ENCODE measurements at places on chromosomes 6 and 20.

DNA sequence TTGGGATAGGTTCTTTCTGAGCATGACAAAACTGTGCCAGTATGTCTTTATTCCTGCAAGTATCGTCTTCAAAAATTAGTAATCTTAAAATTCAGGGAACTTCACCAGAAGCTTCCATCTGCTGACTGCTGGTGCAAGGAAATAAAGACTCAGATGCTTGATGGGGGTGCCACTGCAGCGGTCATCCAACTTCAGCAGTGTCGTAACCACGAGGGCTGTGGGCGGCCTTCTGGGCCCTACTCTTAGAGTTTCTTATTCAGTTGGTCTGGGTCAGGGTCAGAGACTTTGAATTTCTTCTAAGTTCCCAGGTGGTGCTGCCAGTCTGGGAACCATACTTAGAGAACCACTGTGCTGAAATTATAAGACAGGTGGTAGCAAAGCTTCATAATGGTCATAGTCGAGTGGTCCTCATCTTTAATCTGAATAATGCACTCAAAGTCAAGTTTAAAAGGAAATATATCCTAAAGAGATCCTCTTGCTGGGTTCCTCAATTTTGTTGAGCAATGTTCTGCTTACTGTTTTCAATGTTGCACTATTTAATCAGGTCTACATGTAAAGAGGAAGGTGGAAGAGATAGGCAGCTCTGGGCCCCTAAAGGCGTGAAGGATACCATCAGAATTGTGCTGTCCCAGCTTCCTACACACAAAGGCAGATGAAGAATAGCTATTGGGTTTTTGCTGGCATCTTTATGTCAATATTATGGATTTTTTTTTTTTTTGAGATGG is 165.4 kb upstream of the GMDS start:
- no peak for DNase-seq

- no peak for DNase-seq
Measured at GRCh38 chr20:60255866-60256265, 297.6 kb downstream of the CDH26 start.

DNA sequence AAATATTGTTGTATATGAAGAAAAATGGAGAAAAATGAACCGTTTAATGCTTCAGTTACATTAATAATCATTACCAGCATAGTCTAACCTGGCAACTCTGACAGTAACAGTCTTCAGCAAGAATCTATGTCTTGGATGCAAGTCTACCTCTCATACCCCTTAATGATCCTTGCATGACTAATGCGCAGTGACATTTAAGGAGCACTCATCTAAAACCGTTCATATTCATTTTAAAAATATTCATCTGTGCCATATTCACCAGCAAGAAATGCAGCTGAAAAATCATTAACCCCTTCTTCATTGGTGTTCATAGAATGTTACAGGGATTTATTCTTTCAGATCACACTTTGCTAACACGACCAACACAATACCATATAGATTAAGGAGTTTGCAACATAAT is 227.2 kb upstream of the ASCC3 start:
- no peak for DNase-seq

DNA sequence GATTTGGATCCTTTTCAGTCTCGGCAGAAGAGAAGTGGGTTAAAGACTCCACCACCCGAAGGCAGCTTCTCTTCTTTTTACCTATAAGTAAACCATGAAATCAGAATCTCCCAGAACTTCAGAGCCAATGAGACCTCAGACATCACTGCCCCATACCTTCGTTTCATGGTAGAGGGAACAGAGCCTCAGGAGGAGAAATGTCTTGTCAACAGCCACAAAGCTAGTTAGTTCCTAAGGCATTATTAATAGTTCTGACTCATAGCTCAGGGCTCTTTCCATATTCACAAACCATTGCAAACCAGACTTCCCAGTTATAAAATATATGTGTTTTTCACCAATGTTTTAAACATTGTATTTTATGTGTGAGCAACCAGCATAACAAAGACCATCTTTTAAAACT is 118.7 kb upstream of the RIPOR2 start:
- DNase-seq: peak; percentile 79

- peak; percentile 21 for DNase-seq
Measured at GRCh38 chr6:157269261-157269794, 54.0 kb downstream of the TMEM242 start.

DNA sequence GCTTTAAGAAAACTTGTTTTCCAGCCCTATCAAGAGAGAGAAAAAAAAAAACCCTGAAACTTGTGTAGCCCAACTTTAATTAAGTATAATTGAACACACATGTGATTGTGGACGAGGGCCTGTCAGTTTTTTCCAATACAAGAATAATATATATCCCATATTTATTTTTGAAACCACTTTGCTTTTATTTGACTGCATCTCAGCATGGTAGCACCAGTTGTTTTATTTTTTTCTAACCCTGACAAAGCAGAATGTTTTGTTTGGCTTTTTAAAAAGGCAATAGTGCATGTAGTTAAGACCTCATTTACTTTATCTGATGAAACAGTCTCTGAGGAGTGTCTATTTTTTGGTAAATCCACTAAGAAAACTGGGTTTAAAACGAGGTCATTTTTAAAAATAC is 257.7 kb downstream of the CDKAL1 start:
- no peak for DNase-seq

Measured in COLO829 (cell line).